NCI-H526 treated with DMSO at 0.1 percent for 48 hours (cell line): ENCODE measurements at places on chromosomes 7 and 10.
A peak's percentile ranks its signal among the peaks of the same experiment; 100 is the strongest.

DNA sequence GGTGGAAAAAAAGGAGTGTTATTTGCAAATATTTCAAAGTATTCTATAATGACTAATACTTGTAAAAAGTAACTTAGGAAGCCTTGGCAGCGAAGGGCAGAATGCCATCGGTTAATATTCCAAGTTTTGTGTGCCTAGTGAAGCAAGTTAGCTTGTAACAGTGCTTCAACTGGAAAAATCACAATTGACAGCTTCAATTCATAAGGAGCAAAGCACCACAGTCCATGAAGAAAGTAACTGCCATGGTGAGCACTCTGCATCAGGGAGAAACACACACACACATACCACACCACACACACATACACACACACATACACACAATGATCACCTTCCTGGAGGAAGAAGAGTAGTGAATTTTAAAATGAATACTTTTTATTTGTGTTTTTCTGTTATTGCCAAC lies 298.3 kb downstream of the CNTNAP2 start:
- DNase-seq, result no peak

- DNase-seq, result no peak
Observed at GRCh38 chr7:28722684-28723083, 235.4 kb downstream of the TRIL start.

DNA sequence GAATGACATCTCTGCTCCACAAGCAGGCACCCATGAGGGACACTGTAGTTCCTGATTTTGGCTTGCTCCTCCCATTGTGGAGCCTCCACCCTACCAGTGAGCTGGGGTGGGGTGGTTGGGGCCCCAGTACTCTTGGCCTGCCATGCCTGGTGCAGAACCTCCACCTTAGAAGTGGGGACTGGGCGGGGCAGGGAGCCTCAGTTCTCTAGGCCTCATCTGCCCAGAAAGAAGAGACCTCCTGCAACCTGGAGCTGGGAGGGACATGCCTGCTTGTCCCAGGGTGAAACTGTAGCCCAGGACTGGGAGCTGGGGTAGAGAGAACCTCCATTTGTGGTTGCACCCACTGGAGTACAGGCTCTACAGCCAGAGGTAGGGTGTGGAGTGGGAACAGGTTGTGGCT lies 14.4 kb downstream of the RAMP3 start:
- DNase-seq, result no peak

- DNase-seq, result no peak
Observed at GRCh38 chr7:73329861-73330581, 2.1 kb downstream of the FKBP6 start.

DNA sequence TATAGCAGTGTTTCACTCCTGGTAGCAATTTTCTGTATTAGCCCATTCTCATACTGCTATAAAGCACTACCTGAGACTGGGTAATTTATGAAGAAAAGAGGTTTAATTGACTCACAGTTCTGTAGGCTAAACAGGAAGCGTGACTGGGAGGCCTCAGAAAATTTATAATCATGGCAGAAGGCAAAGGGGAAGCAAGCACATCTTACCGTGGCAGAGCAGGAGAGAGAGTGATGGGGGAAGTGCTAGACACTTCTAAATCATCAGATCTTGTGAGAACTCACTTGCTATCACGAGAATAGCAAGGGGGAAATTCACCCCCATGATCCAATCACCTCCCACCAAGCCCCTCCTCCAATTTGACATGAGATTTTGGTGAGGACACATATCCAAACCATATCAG lies 131.6 kb upstream of the EFCAB10 start:
- DNase-seq, result no peak

- no peak for DNase-seq
Observed at GRCh38 chr10:11631890-11632587, 20.6 kb upstream of the USP6NL start.

DNA sequence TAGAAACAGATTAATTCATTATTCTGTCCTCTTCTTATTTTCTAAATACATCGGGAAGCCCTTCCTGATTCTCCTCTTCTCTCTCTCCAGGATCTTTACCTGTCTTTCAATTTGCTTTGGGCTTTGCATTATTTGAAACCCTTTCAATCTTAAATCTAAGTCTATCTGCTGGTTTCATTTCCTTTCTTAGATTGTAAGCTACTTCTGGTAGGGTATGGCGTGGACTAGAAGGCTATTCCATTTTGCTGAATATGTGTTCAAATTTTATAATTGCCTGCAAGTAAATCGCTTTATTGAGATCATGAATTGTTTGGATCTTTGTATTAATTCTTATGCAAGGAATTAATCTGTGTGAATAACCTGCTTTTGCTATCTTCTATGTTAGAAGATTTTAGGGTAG lies 11.1 kb downstream of the STAM start:
- DNase-seq, result no peak

GRCh38 chr10:32959006-32959920 lies 1.2 kb upstream of the ITGB1 start:
- DNase-seq, result no peak

GRCh38 chr10:71204746-71205145 lies 7.6 kb upstream of the UNC5B start:
- no peak for DNase-seq

- DNase-seq, result no peak
Observed at GRCh38 chr10:83677795-83678194, 461.5 kb upstream of the GHITM start.

DNA sequence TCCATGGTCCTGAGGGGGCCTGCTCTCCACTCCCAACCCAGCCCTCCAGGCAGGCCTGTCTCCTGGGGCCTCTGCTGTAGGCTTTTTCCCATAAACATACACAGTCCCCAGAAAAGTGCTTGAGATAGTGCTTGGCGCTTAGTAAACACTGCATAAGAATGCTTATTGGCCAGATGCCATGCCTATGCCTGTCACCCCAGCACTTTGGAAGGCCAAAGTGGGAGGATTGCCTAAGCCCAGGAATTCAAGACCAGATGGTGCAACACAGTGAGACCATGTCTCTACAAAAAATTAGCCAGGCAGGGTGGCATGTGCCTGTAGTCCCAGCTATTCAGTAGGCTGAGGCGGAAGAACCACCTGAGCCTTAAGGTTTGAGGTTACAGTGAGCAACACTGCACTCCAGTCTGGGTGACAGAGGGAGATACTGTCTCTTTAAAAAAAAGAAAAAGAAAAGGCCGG lies 24.6 kb upstream of the ASL start:
- DNase-seq, result no peak

DNA sequence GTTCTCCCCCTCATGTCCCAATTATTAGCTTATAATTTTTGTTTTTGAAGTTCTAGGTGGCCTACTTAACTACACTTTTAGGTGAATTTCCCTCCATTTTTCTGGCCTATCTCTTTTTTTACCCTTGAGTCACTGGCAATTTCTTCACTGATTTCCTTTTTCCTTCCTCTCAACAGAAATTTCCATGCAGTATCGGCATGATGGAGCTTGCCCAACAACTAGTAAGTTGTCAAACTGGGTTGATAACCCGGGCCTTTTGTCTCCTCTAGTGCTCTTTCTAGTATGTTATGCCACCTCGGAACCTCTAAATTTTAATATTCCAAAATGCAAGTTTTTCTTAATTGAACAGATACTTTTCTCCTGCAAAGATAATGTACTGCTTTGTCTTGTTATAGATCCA lies 147.1 kb downstream of the MLLT10 start:
- DNase-seq, result no peak

- no peak for DNase-seq
Observed at GRCh38 chr10:59907537-59907917, 1.2 kb upstream of the CCDC6 start.

GRCh38 chr10:85791818-85792532 lies 574.6 kb downstream of the GRID1 start:
- DNase-seq, result no peak

- DNase-seq, result no peak
Observed at GRCh38 chr7:43119371-43120075, 7.1 kb downstream of the HECW1 start.

DNA sequence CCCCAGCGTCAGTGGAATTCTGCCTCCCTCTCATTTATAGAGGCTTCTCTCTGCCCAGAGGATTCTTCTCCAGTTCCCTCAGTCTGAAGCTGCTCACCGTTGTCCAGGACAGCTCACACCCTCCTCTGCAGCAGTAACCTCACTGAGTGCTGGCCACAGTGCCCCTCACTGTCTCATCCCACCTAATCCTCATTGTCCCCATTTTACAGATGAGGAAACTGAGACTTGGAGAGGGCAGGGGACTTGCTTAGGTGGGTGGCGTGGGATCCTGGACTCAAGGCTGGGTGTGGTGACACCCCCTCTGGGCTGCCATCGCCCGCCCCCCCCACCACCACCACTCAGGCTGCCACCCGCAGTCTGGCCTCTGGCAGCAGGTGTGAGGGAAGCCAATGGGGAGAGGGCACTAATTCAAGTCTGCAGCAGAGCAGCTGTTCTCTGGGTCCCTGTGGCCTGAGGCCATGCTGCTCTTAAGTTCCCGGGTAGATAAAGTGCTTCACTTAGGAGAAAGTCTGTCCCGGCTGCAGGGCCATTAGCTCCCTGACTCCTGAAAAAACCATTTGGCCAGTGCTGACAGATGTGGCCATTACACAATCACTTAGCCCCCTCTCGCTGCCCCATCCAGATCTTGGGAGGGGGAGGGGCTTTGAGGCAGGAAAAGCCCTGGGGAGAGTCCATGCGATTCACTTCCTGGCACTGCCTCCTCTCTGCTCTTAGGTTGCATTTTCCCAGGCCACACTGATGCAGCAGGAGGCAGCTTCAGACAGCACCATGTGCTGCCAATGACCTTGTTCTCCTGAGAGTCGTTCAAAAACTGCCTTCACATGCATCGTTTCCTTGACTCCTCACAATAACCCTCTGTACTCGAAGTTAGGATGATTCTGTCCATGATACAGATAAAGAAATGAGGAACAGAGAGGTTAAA lies 36.3 kb downstream of the DRGX start:
- no peak for DNase-seq

DNA sequence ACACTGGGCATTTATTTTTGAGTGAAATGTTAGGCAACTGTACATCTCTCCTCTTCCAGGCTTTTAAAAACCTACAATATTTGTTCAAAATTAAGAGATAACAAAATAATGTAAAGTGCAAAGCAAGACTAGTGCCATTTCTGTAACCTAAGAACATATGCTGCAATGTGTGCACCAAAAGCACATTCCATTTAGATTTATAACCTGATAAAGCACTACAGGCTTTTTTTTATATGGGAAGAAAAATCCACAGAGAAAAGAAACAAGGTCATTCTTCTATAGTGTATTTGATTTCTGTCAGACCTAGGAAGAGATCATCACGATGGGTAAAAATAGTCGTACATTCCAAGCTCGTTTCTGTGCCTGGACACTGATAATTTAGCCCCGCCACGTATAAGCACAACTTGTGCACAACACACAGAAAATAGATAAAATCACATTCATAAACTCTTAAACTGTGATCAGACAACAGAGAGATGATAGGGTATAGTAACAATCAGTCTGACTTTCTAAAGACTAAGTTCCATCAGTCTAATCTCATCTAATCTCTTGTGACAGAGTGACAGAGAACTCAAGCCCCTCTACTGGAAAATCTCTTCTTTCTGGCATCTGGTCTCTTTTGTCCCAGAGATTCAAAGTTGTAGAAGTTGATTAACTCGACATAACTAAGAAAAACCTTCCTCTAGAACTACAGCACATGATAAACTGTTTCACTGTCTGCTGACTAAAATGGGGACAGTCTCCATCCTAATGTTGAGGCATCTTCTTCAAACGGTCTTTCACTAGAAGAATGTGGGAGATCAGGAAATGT lies 6.7 kb downstream of the LAMB1 start:
- DNase-seq, result no peak

DNA sequence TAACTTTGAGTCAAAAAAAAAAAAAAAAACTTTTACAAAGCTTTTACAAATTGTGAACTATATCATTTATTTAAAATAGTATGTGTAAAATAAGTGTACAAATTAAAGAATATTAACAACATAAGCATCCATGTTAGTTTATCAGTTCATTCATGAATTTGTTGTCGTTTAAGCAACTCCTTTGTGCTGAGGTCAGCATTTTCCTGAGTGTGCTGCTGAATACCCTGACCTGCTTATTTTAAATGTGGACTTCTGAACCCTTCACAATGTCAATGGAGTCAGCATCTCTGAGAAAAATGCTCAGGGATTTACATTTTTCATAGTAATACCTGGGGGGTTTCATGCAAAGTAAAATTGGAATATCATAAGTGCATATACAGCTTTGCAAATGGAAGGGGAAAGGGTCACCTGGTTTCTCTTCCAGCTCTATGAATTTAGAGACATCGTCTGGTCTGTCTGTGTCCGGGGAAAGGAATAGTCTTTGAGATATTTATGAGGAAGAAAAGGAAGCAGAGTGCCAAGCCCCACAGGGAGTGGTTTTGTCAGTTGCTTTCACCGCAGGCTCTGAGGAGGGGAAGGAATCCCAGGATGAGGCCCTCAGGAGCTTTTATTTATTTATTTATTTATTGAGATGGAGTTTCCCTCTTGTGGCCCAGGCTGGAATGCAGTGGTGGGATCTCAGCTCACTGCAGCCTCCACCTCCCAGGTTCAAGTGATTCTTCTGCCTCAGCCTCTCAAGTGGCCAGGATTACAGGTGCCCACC lies 125.5 kb upstream of the SVIL start:
- no peak for DNase-seq

DNA sequence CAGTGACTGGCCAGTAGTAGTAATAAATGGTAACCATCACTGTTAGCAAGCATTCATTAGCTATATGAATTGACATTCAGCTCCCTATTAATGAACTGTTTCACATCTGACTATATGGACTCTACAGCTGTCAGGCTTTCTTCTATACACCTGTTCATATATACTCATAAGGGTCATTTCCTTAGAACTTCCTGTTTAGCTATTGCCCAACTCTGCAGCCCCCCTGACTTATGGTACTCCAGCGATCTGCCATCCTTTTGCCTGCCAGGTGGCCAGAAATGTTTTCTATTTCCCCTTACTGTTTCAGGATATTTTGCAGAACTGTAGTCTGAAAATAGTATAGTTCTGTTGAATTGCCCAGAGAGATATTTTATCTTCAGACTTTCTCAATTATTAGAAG lies 56.6 kb downstream of the TASOR2 start:
- no peak for DNase-seq

- peak; percentile 53 for DNase-seq
Observed at GRCh38 chr7:30740417-30741181, 11.3 kb upstream of the INMT start.

DNA sequence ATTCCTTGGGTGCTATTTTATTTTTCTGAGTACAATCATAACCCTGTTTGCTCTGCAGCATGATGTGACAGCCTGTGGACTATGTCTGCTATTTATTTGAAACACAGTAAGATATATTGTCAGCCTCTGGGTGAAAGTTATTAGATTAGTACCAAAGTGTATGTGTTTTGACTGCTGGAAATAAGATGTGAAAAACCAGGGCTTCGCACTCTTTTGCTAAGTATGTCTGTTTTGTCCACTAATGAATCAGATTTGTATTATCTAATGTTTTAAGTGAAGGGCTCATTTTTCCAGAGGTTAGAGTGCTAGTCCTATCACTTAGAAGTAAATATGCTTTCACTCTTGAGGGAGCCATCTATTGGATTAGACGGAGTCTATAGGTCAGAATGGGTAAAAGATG lies 569.8 kb upstream of the FZD8 start:
- no peak for DNase-seq

DNA sequence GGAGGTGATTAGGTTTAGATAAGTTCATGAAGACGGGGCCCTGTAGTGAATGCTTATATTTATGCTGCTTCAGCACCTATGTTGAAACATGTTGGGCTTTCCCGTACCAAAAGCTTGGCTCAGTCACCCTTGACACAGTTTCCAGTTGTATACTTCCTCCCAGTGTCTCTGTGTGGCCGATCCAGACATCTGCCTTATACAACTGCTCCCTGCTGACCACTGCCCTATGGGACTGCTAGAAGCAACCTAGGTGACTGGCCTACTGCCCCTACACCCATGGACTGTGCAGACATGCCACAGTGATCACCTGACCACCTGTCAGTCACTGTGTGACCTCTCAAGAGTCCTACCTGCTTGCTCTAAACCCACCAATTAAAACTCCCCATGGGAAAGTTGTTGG lies 22.6 kb upstream of the TSPAN13 start:
- no peak for DNase-seq
